ENCODE measurements at places on chromosomes 6 and 20.
A peak's percentile ranks its signal among the peaks of the same experiment; 100 is the strongest.

DNA sequence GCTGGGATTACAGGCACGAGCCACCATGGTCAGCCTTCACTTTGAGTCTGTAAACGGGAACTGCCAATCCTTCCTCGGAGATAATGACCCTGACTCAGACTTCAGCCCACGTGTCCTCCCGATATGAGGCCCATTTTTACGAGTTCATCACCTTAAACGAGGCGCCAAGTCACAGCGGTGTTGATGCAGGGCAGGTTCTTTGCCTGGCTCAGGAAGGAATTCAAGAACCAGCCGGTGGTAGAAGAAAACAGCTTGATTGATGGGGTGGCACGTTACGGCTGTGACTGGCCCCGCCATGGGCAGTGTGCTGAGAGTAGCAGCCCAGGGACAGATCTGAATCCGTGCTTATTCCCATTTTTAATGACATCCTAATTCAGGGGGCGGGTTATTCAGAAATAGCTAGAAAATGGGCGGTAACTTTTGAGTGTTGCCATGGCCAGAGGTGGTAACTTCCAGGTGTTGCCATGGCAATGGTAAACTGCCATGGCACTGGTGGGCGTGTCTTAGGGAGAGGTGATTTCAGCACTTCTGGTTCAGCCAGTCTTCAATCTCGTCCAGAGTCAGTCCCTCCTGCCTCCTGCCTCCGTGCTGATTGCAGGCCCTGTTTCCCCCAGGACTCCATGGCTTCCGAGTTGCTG, 9.1 kb upstream of the MAP1LC3A start:
- peak; percentile 95 for DNase-seq

- no peak for DNase-seq
Measured at GRCh38 chr6:161424421-161424820, 150.6 kb upstream of the AGPAT4 start.

GRCh38 chr6:139640921-139641320, 266.5 kb upstream of the CITED2 start:
- DNase-seq, result no peak

GRCh38 chr6:137001299-137001976, 43.3 kb downstream of the IL20RA start:
- peak; percentile 75 for DNase-seq

DNA sequence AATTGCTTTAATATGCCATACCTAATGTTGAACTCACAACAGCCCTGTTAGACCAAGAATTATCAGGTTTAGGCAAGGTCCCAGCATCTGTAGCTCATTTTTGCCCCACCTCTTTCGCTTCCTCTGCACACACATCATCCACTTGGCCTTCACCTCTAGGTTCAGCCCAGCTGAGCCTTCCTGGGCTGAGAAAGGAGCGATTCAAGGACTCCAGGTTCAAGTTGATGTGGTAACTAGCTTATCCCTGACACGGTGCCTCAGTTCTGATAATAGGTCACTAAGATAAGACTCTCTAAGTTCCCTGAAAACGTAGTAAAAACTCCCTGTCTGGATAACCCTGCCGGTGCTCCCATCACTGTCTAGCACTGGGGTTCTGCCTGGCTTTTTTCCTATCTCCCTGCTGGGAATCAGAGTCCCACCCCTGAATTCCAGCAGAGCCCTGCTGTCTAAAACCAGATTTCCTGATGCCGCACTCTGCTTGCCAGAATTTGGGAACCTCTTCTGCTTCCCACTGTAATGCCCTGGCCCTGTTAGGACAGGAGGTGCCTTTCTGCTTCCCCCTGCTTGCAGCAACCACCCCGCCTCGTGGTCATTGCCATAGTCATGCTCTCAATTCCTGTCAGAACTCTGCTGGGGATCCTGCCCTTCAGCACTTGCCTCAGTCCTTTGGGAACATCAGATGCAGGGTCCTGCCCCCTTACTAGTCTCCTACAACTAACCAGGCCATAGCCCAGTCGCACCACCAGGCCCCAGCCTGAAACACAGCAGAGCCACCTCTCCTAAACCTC, 47.6 kb downstream of the ALDH8A1 start:
- DNase-seq, result no peak

DNA sequence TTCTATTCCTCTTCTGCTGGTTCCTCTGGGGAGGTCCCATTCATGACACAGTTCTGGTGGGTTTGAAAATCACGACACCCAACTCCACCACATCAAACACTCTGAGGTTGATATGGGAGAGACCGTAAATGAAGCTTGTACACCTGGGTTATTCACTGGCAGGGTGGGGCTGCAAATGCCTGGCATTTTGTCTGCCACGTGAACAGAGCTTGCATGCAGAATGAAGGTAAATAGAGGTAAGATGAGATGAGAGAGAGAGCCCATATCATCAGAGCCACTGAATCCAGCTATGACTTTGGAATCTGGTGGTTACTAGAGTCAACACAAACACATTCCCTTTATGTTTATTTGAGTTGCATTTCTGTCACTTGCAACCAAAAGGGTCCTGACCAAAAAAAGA, 97.4 kb downstream of the BANF2 start:
- no peak for DNase-seq

DNA sequence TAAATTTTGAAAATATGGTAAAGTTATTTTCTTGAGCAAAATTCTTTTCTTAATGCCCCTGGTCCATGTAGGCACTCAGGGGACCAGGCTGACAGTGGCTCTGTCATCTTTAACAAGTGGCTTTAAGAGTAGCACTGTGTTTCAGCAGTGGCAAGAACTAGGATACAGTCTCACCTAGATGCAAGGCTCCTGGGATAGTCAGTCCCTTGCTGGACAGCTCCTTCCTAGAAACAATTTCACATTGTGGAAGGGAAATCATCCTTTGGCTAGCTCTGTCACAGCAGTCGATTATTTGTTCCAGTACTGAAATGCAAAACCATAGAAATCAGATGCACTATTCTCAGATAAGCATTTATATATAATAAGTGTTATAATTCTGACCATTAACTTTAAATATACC, 175.4 kb upstream of the KCNQ5 start:
- no peak for DNase-seq

DNA sequence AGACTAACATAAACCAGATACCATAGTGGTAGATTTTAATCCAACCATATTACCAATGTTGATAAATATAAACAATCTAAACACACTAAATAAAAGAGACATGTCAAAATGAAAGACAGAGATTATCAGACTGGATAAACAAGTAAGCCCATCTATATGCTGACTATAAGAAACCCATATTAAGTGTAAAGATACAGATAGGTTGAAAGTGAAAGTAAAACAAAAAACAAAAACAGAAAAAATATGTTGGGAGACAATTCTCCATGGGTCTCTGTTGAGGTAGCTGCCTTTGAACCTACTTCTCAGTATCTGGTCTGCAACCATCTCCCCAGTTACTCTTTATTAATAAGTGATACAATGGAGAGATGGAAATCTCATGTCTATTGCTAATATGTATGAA, 21.2 kb downstream of the REV3L start:
- DNase-seq, result no peak

DNA sequence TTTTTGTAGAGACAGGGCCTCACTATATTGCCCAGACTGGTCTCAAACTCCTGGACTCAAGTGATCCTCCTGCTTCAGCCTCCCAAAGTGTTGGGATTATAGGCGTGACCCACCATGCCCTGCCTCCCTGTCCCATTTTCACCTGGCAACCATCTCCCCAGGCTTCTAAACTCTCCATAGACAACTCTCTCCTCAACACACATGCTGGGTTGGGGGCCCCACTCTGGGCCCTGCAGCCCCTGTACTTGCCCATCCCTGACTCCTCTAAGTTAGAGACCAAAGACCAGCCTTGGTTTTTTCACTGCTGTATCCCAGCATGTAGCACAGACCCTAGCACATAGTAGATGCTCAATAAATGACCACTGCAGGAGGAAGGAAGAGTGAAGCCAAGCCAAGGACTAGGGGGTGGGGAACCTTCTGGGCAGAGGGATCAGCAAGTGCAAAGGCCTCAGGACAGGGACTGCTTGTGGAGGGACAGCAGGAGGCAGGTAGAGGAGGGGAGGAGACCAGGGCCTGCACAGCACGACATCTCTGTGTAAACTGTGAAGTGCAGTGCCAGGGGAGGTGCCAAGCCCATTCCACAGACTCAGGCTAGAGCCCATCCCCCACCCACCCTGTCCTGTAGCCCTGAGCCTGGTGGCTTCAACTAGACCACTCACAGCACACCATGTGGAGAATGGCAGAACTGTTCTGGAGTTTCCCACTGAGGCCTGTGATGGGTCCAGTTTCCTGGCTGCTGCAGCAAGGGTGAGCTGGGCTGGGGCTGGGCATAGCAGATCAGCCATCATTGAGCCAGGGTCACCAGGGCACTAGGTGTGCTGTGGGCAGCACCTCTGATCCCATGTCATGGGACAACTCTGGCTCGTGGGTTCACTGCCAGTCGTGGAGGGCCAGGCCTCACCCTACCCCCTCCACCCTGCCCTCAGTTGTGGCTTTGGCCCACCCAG, 3.4 kb upstream of the SRC start:
- peak; percentile 52 for DNase-seq

- no peak for DNase-seq
Measured at GRCh38 chr6:4698901-4699659, 77.1 kb upstream of the CDYL start.

DNA sequence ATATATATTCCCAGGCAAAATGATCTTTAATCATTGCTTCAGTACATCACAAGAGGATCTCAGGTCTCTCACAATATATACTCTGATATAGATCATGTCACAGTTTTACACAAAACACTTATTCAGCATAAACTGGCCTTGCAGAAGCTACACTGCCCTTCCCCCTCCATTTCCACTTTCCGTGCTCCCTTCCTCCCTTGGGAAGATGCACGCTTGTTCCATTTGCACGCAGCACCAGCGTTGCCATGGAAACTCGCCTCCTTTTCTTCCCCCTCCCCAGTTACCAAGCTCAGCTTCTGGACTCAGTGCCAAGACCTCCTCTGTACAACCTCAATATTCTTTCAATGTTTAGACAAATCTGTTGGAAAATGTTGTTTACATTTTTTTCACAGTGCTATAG, 154.6 kb downstream of the RFPL4B start:
- DNase-seq, result no peak

DNA sequence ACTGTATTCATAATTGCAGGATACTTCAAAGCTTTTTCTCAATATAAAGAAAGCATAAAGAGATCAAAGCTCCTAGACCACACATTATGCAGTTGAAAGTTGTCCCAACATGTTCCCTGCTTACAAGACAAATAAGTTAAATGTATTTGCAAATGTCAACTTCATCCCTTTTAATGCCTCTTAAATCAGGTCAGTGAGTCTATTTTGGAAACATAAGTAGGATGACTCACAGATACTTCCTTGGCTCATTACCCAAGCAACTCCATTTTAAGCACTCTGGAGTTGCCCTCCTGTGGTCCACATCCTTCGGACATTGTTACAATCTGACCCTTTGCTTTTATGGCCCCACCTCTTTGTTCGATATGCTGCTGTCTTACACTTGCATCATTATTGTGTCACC, 162.0 kb downstream of the FAXC start:
- no peak for DNase-seq

DNA sequence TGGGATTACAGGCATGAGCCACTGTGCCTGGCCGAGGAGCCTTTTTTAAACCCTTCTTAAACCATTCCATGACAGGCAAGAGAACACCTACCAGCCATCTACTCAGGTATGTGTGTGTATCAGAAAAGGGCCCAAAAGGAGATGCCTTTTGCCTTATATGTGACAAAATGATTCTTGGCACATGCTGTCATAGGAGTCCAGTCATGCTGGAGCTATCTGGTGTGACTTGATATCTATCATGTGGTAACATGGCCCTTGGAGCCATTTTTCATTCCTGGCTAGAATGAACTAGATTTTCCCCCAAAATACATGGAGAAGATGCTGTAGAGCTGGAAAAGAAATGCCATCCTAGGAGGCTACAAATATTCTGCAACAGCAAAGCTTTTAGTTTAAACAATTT, 129.1 kb downstream of the DST start:
- no peak for DNase-seq

DNA sequence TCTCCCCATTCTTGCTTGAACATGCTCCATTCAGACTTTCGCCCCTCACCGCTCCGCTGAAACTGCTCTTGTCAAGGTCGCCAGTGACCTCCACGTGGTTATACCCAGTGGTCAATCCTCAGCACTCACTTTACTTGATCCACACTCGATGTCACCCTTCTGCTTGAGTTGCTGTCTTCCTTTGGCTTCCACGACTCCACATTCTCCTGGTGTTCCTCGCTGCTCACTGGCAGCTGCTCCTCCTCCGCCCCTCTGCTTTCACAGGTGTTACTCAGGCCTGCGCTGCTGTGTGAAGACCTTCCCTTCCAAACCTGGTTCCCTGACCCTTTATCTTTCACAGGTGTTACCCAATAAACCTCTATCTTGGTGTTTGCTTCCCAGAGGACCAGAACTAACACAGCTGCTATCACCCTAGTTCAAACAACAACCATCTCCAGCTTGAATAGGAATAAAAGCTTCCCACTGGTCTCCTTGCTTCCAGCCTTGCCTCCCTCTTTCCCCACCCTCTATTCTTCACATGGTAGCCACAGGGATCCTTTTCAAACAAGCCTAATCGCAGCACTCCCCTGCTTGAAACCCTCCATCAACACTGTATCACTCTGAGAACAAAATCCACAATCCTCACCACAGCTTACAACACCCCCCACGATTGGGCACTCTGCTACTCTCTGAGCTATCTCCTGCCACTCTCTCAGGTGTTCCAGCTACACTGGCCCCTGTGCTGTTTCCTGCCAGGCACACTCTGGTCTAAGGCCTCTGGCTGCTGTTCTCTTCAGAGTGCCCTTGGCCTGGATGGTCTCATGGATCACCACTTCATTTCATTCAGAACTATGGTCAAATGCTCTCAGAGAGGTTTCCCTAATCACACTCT, 10.7 kb downstream of the PPIL1 start:
- no peak for DNase-seq

DNA sequence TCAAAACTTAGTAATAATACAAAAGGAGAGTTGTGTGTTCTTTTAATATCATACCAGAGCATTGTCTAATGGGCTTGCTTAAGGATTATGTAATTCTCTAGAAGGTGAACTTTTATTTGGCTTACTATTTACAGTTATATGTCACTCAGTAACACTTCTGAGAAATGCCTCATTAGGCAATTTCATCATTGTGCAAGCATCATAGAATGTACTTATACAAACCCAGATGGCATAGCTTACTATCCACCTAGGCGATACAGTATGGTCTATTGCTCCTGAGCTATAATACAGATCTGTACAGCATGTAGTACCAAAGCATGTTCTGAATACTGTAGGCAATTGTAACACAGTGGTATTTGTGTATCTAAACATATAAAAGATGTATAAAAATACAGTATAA, 340.1 kb downstream of the PHF3 start:
- DNase-seq, result no peak

- no peak for DNase-seq
Measured at GRCh38 chr6:41040940-41041536, 1.2 kb upstream of the TSPO2 start.

- no peak for DNase-seq
Measured at GRCh38 chr6:152462716-152463115, 174.4 kb downstream of the SYNE1 start.

DNA sequence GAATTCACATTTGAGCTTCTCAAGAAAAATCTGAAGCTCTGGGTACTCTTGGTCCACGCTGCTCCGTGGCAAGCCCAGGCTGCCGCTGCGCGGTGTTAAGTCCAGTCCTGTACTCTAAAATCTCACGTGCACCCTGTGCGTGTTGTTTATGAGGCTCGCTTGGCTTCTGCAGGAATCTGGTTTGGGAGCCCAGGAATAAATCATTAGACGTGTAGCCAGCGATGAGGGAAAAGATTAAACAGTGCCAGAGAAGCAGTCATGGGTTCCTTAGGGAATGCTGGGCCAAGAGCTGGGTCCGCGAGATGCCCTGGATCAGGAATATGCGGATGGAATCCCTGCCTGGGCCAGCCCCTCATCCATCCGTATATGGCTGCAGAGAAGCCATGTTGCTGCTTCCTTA, 87.3 kb downstream of the KCNB1 start:
- no peak for DNase-seq

GRCh38 chr6:116136373-116136772, 10.4 kb upstream of the COL10A1 start:
- no peak for DNase-seq
